MCF 10A (cell line): ENCODE measurements at places on chromosomes 5 and 9. TPM values are rescaled to one million over a fixed set of nuclear protein-coding genes. Genes with fewer than 3 reads are reported as not detected.

Gene BTNL3
- total RNA-seq = not detected in 2 replicates

Gene FGF1
- 0.34 and 0.65 TPM in 2 replicates for total RNA-seq

GRCh38 chr5:135829681-135830383 lies 4.6 kb upstream of the SLC25A48 start:
- DNase-seq = peak; percentile 83
- no peak overlapping the region for H3K27ac ChIP-seq
- peaks cover 5% of the 10 kb centered on the region for H3K4me1 ChIP-seq
- H3K4me3 ChIP-seq = no peak overlapping the region

Gene SLC46A2
- not detected in 2 replicates for total RNA-seq

Gene ACTBL2
- total RNA-seq = 0.10 TPM in 1 of 2 replicates, not detected in the other

GRCh38 chr5:149060325-149060724 lies 2.5 kb downstream of the SH3TC2 start:
- peak overlapping the region; percentile 97 for H3K27ac ChIP-seq
- no peaks in the 10 kb centered on the region for H3K27me3 ChIP-seq
- peaks cover 7% of the 10 kb centered on the region for H3K36me3 ChIP-seq
- no peak overlapping the region for H3K4me3 ChIP-seq
- H3K4me1 ChIP-seq = peaks cover 64% of the 10 kb centered on the region

GRCh38 chr9:81320909-81321482 lies 368.4 kb downstream of the TLE1 start:
- H3K27me3 ChIP-seq = no peaks in the 10 kb centered on the region
- H3K36me3 ChIP-seq = no peaks in the 10 kb centered on the region

DNA sequence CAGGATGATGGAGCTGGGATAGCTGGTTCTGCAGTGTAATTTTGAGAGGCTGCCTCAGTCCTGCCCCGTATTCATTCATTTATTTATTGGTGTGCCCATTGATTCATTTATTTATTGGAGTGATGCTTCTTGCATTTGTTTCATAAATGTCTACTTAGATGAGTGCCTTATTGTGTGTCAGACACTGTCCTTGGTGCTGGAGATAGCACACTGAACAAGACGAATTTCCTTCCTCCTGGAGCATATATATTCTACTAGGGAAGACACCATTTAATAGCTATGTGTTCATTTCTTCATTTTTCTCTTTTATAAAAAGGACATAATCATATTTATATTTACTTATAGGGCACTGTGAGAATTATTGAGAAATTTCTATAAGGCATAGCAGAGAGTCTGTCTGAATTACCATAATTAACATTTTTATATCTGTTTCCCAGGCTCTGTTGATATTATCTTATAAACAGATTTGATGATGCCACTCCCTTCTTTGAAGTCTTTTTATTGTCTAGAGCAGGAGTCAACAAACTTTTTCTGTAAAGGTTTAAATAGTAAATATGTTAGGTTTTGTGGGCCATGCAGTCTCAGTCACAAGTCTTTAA lies 433.9 kb upstream of the ZNF608 start:
- H3K36me3 ChIP-seq = no peaks in the 10 kb centered on the region
- H3K27me3 ChIP-seq = no peaks in the 10 kb centered on the region
- no peaks in the 10 kb centered on the region for H3K4me1 ChIP-seq

Gene DROSHA
- total RNA-seq = 57.7 and 70.6 TPM in 2 replicates

- DNase-seq = no peak
- H3K27me3 ChIP-seq = no peaks in the 10 kb centered on the region
- H3K36me3 ChIP-seq = peaks cover 52% of the 10 kb centered on the region
- peak overlapping the region; percentile 99 for H3K27ac ChIP-seq
- H3K4me1 ChIP-seq = peaks cover 42% of the 10 kb centered on the region
These were observed 2.6 kb downstream of the DIAPH1 start for GRCh38 chr5:141615991-141616720.

GRCh38 chr5:87151547-87151946 lies 116.1 kb upstream of the RASA1 start:
- H3K27ac ChIP-seq = no peak overlapping the region
- DNase-seq = peak; percentile 82
- no peak overlapping the region for H3K4me3 ChIP-seq

DNA sequence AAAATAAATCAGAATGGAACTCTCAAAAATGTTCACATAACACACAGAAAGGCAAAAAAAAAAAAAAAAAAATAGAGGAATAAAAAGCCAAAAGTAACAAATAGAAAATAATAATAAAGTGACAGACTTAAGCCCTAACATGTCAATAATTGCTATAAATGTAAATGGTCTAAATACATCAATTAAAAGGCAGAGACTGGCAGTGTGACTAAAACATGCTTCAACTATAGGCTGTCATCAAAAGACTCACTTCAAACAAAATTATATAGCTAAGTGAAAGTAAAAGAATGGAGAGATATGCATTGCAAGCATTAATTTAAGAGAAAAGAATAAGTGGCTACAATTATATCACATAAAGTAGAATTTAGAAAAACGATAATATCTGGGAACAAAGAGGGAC lies 114.2 kb downstream of the PHF2 start:
- no peak overlapping the region for H3K4me3 ChIP-seq
- H3K36me3 ChIP-seq = no peaks in the 10 kb centered on the region
- H3K4me1 ChIP-seq = no peaks in the 10 kb centered on the region
- peaks cover 14% of the 10 kb centered on the region for H3K27me3 ChIP-seq
- no peak overlapping the region for H3K27ac ChIP-seq

DNA sequence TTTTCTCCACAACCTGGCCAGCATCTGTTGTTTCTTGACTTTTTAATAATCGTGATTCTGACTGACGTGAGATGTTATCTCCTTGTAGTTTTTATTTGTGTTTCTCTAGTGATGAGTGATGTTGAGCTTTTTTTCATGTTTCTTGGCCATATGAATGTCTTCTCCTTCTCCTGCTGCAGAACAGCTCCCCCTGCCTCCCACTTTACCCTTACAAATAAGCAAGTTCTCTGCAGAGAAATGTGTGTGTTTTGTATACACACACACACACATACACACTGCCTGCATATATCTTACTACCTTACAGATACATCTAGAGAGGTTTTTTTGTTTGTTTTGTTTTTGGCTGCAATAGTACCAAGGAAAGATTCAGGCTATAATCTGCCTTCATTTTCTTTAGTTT lies 88.7 kb upstream of the PHF24 start:
- DNase-seq = peak; percentile 47
- H3K36me3 ChIP-seq = no peaks in the 10 kb centered on the region
- no peaks in the 10 kb centered on the region for H3K4me1 ChIP-seq
- peaks cover 43% of the 10 kb centered on the region for H3K27me3 ChIP-seq

Gene FAM221B
- total RNA-seq = not detected in 2 replicates

DNA sequence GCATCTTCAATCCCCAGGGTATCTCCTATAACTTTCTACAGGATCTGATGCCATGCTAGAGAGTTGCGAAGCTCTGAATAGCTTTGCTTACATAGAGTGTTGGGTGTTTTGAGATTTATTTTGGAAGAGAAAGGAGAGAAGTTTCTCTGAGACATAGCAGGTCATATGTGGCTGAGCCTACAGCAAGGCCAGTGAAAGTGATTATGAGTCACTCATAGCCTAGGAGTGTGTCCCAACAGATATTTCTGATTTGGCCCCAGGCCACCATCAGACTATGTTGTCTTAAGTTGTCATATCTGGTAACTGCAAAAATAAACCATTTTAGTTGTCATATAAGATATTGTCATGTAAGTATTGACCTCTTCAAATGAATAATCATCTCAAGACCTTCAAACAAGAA lies 132.0 kb upstream of the RAI14 start:
- no peaks in the 10 kb centered on the region for H3K27me3 ChIP-seq
- DNase-seq = peak; percentile 85
- H3K4me3 ChIP-seq = no peak overlapping the region
- H3K4me1 ChIP-seq = peaks cover 20% of the 10 kb centered on the region
- no peaks in the 10 kb centered on the region for H3K36me3 ChIP-seq
- H3K27ac ChIP-seq = no peak overlapping the region

DNA sequence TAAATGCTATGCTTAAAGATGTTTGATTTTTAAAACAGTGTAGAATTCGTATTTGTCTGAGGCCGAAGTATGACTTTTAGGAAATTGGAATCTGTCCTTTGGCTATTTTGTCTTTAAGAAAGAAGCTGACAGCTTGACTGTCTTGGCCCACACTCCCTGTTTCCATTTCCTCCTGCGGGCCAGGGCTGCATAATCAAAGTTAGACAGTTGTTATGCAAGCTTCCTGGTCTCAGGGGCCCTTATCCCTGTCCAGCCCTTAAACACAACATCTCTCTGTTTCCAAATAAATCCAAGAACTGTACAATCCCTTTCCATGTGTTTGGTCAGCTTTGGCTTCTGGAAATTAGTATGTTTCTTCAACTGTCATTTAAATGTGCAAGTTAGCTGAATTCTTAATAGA lies 54.6 kb upstream of the ECM2 start:
- H3K36me3 ChIP-seq = peaks cover 13% of the 10 kb centered on the region
- no peak for DNase-seq
- no peak overlapping the region for H3K27ac ChIP-seq

- H3K4me3 ChIP-seq = no peak overlapping the region
- DNase-seq = peak; percentile 63
- no peaks in the 10 kb centered on the region for H3K4me1 ChIP-seq
- H3K27ac ChIP-seq = no peak overlapping the region
- H3K36me3 ChIP-seq = peaks cover 7% of the 10 kb centered on the region
These were observed 6.3 kb upstream of the UNC5A start for GRCh38 chr5:176803943-176804498.

Gene MSX2
- total RNA-seq = 4.8 and 5.6 TPM in 2 replicates

Gene OTP
- total RNA-seq = not detected in 2 replicates

DNA sequence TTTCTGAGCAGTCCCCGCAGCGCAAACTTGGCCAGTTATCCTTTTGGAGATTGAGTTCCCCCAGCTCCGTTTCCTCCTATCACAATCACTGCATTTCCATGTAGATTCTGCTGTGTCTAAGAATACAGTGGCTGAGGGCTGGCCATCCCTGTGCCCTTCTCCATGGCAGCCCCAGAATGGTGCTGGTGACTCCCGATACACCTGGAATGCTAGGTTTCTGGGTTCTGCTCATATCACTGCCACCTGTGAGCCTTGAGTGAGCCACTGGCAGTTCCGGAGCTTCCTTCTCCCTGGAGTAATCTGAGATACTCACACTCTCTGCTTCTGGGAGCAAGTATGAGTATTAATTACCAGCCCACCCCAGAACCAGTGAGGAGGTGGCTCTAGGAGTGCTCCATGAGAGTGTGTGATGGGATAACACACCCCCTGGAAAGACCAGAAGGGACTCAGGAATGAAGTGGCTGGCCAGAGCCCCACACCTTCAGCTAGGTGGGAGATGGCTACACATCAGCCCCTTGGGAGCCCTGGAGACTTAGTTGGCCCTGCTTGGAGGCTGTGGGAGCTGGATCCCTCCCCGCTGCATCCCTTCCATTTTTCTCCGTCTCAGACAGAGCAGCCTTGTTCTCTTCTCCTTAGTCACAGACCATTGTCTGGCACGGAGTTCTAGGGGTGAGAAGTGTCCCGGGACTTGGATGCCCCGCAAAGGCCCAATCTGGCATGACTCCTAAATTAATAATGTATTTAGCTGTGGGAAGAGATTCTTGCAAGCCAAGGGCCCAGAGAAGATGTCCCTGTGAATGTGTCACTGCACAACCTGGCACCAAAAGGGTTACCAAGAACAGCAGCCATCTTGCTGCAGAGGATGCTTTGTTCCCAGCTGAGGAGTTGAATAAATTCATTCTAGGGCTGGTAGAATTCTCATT lies 4.9 kb downstream of the PCDHGC5 start:
- peaks cover 11% of the 10 kb centered on the region for H3K36me3 ChIP-seq
- peaks cover 5% of the 10 kb centered on the region for H3K4me1 ChIP-seq
- no peak for DNase-seq
- H3K4me3 ChIP-seq = no peak overlapping the region
- no peaks in the 10 kb centered on the region for H3K27me3 ChIP-seq
- H3K27ac ChIP-seq = no peak overlapping the region

DNA sequence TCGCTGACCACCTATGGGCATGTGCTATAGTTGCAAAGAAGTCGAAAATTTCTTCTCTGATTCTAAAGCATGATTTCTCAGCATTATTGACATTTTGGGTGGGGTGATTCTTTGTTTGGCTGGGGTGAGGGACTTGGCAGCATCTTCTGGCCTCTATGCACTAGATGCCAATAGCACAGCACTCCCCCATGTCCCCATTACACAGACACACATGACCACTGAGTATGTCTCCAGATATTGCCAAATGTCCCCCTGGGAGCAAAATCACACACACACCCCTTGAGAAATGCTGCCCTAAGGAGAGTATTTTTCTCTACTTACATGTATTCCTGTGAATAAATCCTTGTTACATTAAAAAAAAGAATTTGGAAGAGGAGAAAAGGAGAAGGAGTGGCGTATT lies 89.1 kb downstream of the PDZD2 start:
- H3K4me1 ChIP-seq = no peaks in the 10 kb centered on the region
- no peaks in the 10 kb centered on the region for H3K27me3 ChIP-seq
- no peak overlapping the region for H3K27ac ChIP-seq
- no peak for DNase-seq
- H3K36me3 ChIP-seq = no peaks in the 10 kb centered on the region
- H3K4me3 ChIP-seq = no peak overlapping the region

GRCh38 chr9:133102190-133103021 lies 18.6 kb downstream of the RALGDS start:
- DNase-seq = no peak
- no peaks in the 10 kb centered on the region for H3K27me3 ChIP-seq
- no peak overlapping the region for H3K4me3 ChIP-seq
